Activated T-helper 1 cell treated with anti-CD3 and anti-CD28 coated beads, Interleukin-12 subunit alpha, Interleukin-12 subunit beta, Interleukin-2, Interleukin-4 antibody, amounts not matched to agents 30 ng/mL and 10 ng/mL and 1 ng/mL, durations not matched to agents 14 hours and 24 hours and 36 hours (primary cell): ENCODE measurements at places on chromosomes 13 and 19. TPM values are rescaled to one million over a fixed set of nuclear protein-coding genes. Genes with fewer than 3 reads are reported as not detected.

GRCh38 chr13:78638216-78638615 lies 20.7 kb downstream of the OBI1 start:
- DNase-seq = no peak

GRCh38 chr19:49061000-49061399 lies 3.5 kb upstream of the CGB7 start:
- no peak for DNase-seq

DNA sequence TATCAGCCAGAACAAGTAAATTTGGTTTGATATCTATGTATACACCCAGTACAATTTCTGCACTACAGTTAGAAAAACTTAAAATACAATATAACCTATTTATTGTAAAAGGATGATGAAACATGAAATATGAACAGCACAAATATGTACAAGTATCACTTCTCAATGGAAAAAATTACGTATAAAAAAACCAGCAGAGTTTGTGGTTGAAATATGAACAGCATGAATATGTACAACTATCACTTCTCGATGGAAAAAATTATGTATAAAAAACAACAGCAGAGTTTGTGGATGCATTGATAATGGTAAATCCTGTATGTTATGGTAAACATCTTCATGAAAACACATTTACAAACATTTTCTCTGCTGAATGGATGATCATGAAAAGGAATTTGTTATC lies 32.4 kb upstream of the CEACAM21 start:
- DNase-seq = no peak

DNA sequence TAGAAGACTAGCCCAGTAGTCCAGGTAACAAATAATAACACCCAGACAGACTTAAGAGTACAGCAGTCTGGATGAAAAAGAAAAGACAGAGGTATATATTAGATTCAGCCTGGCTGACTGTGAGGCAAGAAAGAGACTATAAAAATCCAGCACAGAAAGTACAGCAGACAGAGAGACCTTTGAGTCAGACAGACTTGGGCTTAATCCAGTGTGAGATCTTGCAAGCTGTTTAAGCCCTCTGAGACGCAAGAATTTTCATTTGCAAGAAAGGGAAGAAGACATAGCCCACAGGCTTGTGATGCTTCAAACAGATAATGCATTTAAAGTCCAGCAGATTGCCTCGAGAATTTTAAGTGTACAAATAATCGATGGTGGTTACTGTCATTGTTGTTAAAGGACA lies 471.4 kb downstream of the LIG4 start:
- DNase-seq = no peak

The PET100 gene
- total RNA-seq = 88.5 and 93.4 TPM in 2 replicates

- no peak for DNase-seq
Measured at GRCh38 chr19:5102520-5102919, 133.6 kb downstream of the KDM4B start.

DNA sequence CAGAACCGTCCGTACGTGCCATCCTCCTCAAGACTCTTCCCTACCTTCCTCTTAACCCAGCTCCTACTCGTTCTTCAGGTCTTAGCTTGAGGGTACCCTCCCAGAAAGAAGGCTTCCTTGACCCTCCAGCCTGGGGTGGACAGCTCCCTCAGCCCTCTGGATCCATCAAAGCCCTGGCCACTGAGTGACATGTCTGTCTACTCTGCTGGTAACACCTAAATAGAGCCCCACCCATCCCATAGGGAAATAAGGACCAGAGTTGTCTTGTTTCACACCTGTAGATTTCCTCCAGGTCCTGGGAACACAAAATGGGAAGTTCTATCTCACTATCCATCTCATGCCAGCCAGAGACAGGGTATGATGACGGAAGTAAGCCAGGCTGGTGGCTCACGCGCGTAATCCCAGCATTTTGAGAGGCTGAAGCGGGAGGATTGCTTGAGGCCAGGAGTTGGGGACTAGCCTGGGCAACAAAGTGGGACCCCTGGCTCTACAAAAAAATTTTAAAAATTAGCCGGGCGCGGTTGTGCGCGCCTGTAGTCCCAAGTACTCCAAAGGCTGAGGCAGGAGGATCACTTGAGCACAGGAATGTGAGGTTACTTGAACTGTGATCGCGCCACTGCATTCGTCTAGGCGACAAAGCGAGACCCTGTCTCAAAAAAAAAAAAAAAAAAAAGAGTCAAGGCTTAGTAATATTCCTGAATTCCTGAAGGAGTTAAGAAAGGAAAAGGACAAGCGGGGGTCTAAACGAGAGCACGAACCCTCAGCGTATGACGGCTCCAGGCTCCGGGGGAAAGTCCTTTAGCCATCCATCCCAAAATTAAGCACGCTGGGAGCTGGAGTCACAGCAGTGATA lies 566 bp upstream of the CCDC97 start:
- no peak for DNase-seq

GRCh38 chr13:46655377-46656180 lies 102.6 kb downstream of the LRCH1 start:
- no peak for DNase-seq

- DNase-seq = peak; percentile 54
Measured at GRCh38 chr19:3986260-3987041, 1.2 kb upstream of the EEF2 start.

DNA sequence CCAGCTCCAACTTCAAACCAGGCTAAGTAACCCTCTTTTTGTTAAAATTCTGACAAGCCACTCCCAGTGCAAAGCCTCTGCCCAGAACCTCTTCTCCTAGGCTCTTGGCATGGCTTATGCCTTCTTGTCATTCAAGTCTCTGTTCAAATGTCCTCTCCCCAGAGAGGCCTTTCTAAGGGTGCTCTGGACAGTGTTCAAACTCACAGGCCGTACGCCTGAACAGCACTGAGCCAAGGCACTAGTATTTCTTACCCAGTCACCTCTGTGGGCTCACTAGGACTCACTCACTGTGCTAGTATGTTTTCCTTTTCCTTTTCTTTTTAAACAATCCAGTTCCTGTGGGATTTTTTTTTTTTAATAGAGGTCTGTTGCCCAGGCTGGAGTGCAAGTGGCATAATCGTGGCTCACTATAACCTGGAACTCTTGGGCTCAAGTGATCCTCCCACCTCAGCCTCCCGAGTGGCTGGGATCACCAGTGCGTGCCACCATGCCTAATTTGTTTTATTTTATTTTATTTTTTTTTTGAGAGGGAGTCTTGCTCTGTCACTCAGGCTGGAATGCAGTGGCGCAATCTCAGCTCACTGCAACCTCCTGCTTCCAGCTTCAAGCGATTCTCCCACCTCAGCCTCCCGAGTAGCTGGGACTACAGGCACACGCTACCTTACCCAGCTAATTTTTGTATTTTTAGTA lies 2.3 kb upstream of the ASF1B start:
- DNase-seq = no peak

The PIN1 gene
- total RNA-seq = 86.4 and 87.3 TPM in 2 replicates

GRCh38 chr13:76463314-76463713 lies 422.9 kb downstream of the KCTD12 start:
- no peak for DNase-seq

The KLK11 gene
- total RNA-seq = not detected in 2 replicates

The IL27RA gene
- total RNA-seq = 82.5 and 84.9 TPM in 2 replicates

The PRPF31 gene
- total RNA-seq = 110 and 118 TPM in 2 replicates

DNA sequence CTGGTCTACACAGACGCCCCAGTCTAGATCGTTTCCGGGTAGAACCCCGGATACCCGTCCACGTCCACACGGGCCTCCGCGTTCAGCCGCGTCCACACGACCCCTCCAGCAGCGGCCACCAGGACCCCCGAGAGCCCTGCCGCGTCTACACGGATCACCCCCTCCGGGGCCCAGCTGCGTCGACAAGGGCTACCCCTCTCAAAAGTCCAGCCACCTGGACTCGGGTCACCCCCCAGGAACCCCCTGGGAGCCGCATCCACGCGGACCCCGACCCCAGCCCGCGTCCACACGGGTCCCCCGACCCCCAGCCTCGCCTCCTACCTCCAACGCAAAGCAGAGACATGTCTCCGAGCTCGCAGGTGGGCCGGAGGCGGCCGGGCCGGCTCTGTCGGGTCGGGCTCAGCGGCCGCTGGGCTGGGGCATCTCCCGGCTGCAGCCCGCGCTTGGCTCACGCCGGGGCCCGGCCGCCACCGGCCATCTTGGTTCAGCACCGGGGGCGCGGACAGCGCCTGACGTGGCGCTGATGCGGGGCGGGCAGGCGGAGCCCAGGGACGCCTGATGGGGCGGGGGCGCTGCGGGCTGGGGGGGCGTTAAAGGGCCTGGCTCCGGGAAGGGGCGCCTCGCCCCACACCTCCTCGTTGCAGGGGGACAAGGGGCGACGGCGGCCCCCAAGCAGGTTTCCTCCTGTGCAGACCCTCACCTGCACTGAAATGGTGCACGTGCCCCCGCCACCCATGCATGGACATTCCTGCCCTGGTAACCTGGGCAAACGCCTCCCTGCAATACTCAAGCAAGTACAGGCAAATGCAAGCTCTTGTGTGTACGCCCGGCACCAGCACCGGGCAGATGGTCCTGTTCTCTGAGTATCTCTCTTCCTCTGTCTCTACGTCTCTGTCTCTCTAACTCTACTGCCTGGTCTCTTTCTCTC lies at the start of gene UNC13A:
Gene UNC13A (minus strand): TSS at position 498 of the 928 bp plus-strand sequence. CDS start 155 bp downstream, at position 343.
- DNase-seq = peak; percentile 28

DNA sequence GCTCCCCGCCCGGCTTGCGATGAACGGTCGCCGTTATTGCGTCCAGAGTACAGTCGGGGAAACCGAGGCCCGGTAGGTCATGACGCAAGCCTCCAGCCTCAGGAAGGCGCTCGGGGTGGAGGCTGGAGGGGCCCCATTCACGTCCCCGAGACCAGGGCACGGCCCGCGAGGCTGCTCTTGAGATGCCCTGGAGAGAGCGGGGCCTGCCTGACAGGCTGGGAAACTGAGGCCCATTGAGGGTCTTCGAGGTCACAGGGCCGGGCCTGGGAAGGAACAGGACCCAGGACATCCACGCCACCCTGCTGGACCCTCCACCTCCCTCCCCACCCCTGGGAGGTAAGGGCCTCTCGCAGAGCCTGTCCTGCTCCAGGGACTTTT lies 367 bp downstream of the NDUFS7 start:
- DNase-seq = no peak

The ZNF888 gene
- 4.2 and 4.6 TPM in 2 replicates for total RNA-seq

DNA sequence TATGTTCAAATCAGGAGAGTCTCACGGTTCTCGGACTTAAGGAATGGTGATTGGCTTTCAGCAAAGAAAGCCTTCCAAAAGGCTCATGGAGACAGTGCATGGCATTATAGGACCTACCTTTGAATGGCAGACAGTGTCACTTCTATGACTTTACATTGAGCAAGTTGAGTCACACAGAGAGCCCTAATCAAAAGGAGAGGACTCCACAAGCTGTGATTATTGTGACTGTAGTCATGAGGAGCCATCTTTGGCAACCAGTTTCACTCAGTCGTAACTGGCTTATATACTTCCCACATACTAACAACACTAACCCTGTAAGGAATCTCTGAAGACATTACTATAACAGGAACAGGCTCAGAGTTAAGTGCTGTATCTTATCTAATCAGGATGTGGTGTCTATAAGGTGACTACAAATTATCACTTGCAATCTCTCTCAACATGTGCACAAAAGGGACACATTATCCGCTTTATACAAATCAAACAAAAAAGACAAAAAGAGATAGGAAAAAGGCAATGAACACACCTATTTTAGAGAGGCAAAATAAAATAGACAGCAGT lies 6.1 kb downstream of the LGALS14 start:
- DNase-seq = no peak

GRCh38 chr13:113636266-113636963 lies 21.6 kb downstream of the ATP4B start:
- no peak for DNase-seq

DNA sequence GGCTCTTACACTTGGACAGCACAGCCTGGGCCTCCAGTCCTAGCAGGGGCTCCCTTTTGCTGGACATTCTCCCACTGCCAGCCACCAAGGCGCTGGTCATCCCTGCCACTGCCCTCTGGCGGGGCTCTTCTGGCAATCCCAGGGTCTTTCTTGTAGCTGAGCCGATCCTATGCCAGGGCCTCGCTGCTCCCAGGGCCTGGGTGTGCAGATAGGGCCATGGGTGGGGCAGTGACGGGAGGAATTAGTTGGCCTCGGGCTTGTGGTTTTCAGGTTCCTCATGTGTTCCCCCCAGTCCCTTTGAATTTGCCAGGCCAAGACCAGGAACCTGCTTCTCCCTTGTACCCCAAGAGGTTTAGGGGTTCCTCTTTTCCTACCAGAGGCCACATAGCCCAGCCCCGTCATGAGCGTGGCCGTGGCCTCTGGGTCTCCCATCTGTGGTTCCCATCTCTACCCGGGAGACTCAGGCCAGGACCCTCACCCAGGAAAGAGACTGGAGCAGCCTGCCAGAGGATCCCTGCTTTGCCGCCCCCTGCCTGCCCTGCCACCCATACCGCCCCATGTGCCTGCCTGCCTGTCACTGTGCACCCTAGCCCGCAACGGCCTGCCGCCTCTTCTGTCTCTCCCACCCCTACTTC lies 26.2 kb downstream of the TMED1 start:
- no peak for DNase-seq

GRCh38 chr13:110108348-110109139 lies 198.4 kb downstream of the COL4A1 start:
- no peak for DNase-seq

GRCh38 chr19:19602713-19603324 lies 15.7 kb downstream of the PBX4 start:
- DNase-seq = no peak

The RFPL4AL1 gene
- total RNA-seq = not detected in 2 replicates

- DNase-seq = no peak
Measured at GRCh38 chr13:111130116-111130508, 15.0 kb downstream of the ARHGEF7 start.

GRCh38 chr13:57136093-57136492 lies 4.6 kb upstream of the PRR20A start:
- DNase-seq = no peak

GRCh38 chr19:1070931-1071791 lies 4.2 kb downstream of the ARHGAP45 start:
- no peak for DNase-seq

DNA sequence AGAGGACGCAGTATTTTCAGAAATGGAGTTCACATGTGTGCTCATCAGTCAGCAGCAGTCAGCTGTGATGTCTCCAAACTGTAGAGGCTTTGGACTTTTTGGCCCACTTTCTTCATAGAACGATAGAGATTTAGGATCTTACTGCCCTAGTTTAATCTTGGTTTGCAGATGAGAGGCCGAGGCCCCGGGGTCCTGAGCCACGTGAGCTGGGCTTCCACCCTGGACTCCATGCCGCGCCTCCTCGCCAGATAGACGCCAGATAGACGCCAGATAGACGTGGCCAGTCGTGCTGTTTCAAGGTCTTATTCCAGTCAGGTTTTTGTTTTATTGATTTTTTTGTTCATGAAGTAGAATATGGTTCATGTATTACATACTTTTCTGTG lies 11.7 kb upstream of the MCF2L start:
- DNase-seq = no peak

- no peak for DNase-seq
Measured at GRCh38 chr13:103238441-103238840, 172.2 kb upstream of the SLC10A2 start.
